Ecto neural progenitor cell (in vitro differentiated cells): ENCODE measurements at places on chromosomes 7 and 10.

- DNase-seq: no peak
Measured at GRCh38 chr10:58731276-58731675, 218.6 kb downstream of the BICC1 start.

DNA sequence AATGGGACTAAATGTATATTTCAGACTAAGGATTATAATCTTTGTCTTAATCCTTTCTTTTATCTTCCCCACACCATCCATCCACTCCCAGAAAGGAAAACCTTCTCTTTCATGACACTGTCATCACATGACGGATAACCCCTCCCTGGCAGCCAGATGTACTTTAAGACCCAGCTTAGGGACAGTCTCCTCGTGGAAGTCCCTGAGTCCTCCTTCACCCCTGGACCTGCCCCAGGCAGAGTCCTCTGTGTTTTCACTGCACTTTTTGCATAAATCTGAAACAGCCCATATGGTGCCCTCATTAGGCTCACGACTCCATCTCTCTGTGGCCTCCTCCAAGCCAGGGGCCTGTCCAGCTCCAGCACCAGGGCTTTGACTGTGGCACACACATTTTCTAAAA, 16.0 kb downstream of the NRAP start:
- no peak for DNase-seq

DNA sequence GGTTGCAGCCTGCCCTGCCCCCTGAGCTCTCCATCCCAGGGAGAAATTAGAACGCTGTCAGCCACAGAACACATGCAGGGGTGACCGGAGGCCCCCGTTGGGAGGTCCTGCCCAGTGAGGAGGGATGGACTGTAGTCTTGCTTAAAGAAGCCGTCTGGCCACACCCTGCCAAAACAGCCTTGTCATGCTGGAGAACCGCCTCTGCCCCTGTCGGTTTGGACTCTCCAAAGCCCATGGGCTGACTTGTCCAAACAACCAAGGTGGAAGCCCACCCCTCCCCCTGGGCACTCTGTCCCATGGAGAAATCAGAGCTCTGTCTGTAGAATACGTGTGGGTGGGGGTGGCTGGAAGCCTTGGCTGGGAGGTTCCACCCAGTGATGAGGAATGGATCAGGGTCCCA, 12.7 kb upstream of the TBATA start:
- DNase-seq: peak; percentile 43

- DNase-seq: no peak
Measured at GRCh38 chr7:98178321-98178720, 32.9 kb upstream of the BHLHA15 start.

- DNase-seq: no peak
Measured at GRCh38 chr10:10794791-10795191, 222.9 kb upstream of the CELF2 start.

DNA sequence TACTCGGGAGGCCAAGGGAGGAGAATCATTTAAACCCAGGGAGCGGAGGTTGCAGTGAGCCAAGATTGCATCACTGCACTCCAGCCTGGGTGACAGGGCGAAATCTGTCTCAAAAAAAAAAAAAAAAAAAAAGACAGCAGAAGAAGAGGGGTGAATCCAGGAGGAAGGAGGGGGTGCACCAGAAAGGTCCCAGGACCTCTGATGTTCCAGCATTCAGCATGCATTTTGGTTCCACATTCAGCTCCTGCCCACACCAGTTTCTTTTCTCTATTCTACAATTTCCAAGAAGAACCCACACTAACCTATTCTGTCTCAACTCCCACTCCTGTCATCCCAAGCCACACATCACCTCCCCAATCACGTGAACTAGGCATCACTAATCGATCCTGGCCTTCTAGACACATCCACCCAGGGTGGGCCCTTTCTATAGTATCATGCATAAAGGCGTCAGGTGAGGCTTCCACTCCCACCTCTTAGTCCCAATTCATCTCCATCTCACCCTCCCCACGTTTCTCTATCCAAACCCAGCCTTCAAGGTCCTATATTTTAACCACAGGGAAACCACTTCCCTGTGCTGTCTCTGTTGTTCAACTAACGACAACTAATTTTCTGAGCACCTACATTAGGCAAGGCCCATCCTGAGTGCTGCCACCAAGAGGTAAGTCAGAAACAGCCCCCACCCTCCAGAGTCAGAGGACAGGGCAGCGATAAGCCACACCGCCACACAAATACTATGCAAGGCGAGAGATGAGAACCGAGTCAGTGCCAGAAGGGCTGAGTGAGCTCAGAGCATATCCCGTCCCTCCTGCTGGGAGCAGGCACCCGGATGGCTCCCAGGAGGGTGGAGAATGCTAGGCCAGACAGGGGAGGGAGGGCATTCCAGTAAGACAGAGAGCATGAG, 2.2 kb downstream of the ANXA11 start:
- DNase-seq: no peak

GRCh38 chr10:131579251-131580071, 267.9 kb upstream of the TCERG1L start:
- peak; percentile 47 for DNase-seq
